ENCODE measurements at places on chromosomes 5 and 9.

- DNase-seq: no peak
These were observed 13.8 kb downstream of the SNX30 start for GRCh38 chr9:112764344-112764743.

DNA sequence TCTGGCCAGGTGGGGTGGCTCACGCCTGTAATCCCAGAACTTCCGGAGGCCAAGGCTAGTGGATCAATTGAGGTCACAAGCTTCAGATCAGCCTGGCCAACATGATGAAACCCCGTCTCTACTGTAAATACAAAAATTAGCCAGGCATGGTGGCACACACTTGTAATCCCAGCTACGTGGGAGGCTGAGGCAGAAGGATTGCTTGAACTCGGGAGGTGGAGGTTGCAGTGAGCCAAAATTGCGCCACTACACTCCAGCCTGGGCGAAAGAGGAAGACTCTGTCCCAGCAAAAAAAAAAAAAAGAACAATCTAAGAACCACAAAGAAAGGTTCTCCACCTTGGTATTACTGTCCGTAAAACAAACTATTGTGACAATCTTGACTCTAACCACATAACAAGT, 9.7 kb downstream of the MYO10 start:
- DNase-seq: no peak

DNA sequence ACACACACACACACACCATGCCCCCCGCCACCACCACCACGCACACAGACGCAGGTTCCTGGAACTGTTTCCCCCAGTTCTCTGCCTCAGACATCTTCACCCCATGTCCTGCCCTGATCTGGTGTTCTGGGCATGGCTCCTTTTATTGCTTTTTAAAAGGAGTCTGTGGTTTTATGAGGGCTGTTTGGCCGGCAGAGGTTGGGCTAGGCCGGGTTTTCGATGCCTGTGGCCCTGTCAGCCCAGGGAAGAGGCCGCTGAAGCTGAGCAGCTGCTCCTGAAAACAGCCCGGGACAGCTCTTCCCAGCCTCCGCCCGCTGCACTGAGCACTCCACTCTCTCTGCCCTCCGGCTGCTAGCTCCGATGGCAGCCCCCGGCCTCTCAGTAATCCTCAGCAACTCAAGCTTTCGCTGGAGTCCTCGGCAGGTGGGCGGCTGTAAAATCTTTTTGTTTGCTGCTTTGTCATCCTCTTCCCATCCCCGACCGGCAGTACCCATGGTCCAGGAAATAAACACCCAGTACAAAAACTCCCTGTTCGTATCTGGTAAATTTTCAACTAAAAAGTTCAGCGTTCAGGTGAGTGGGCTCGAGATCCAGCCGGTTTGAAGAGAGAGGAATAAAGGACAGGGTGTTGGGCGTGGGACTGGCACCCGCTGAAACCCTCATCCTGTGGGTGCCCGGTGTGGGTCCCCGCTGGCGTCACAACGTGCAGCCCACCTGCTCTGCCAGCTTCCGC, 103.0 kb upstream of the ERCC6L2 start:
- no peak for DNase-seq

DNA sequence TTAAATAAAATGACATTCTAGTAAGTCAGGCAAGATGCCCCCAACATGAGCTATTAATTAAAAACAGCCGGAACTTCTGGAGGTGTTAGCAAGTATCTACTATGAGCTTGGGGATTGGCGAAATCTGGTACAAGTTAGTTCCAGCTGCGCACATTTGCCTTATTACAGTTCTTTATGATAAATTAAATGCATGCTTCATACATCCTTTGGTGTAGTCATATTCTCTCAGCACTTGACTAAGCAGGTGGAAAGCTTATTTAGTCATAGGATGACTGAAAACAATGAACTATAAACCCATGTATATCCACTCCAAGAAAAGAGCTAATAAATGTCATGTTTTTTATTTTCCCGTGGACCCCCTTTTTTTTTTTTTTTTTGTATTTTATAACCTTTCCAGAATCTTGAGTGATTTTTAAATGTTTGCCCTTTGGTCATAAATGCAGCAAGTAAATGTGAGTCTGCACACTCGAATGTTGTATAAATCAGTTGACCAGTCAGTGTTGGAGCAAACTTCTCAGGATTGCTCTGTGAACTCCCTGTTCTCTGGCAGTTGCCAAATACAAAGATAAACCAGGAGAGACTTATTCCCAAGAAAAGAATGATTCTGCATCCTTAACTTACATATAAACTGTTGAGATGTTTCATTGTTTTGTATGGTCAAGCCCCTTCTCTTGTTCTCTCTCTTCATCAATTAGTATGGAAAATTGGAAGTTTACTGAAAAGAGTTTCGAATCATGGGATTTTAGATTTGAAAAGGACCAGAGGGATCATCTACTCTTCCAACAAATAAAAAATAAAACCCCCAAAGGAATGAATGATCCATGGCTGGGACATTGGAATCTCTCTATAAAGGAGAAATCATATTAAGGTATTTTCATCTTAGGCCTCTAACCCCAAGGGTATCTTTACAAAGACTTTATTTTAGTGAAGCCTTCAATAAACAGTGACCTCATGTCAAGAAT, 38.3 kb downstream of the PIK3R1 start:
- no peak for DNase-seq

Data from CD4-positive, alpha-beta T cell treated with Interleukin-1 beta for 1 hour (primary cell).